ENCODE measurements at places on chromosomes 12 and 14.

DNA sequence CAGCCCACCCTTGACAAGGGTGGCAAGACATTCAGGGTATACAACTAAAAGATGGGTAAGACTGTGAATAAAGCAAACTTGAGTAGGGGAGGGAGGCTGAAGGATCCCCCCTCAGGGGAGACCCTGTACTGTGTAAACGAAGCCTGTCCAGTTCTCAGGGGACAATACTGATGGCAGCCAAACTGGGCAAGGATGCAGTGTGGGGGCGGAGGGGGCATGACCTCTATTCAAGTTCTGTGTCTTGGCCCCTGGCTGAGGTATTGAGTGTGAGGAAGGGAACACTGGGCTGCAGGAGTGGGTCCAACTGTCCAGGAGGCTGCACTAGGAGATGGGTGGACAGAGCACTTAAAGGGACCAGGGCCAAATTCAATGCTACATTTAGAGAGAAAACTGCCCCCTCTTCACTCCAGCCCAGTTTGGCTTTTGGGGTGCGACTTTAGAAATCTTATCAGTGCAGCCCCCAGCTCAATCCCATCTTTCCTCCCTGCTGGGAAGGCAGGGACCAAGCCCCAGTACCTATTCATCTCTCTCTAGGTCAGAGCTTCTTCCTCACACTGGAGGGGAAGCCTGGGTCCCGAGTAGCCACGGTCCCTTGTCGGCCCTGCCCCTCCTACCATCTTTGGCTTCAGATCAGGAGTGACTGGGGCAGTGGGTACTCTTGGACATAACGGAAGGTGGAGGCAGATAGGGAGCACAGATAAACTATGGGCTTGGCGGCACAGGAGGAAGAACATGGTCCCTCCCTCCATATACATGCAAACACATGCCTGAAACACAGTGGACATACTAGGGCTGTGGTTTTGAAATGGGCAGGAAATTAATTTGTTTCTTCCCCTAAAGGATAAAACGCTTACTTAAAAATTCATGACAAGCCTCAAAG is 11.8 kb downstream of the SLC39A5 start:
- no peak for DNase-seq

GRCh38 chr14:72894623-72895378 is 900 bp upstream of the DPF3 start:
- no peak for DNase-seq

DNA sequence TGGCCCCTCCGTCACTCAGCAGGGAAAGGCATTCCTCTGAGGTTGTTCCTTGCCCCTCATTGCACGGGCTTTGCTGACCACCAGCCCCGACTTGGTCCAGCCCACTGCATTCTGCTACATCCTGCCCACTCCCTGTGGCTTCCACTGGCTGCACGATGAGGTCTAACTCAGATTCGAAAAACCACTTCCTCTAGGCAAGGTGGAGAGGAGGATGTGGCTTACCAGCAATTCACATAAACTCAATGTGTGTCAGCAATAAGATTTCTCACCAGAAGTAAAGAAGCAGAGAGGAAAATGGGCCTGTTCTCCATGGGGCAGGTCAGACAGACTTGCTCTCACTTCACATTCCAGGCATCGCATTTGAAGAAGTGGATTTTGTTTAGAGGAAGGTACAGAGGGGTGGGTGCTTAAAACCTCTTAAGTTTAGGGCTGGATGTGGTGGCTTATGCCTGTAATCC is 14.7 kb downstream of the GPR68 start:
- DNase-seq, result no peak

DNA sequence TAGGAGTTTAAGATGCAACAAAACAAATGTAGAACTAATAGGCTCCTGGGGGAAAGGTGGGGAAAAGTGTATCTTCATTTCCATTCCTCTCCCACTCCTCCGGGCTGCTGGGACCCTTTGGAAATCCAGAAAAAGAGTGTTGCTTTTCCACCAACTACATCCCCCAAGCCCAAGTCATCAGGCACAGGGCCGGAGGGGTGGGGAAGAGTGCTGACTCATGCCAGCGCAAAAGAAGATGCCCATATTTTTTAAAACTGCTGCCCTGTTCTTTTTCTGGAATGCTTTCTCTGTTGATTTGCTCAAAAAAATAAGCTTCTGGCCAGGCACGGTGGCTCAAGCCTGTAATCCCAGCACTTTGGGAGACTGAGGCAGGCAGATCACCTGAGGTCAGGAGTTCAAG is 70.9 kb downstream of the TBK1 start:
- no peak for DNase-seq

GRCh38 chr14:68787092-68787992 is 5.5 kb downstream of the ZFP36L1 start:
- no peak for DNase-seq

DNA sequence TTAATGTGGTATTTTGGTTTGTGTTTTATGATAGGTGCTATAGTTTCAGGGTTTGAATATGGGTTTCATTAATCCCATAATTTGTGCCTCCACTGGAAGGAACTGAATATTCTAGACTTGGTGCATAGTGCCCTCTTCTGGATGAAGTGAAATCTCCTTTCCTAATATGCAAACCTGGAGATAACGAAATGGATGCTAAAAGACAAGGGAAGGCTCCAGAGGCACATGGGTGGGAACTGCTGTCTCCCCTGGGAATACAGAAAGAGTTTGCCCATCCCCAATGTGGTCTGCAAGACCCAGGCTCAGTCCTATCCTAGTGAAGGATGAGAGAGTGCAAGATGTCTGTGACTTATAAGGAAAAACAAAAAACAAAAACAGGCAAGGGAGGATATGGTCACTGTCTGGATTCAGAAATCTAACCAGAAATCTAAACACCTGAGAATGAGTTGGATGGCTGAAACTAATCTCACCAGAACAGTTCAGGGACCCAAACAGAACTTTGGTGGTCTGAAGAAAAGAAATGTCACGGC is 142.3 kb upstream of the TMPO start:
- DNase-seq, result peak; percentile 60

GRCh38 chr14:80202888-80203562 is 8.3 kb downstream of the DIO2 start:
- DNase-seq, result no peak

DNA sequence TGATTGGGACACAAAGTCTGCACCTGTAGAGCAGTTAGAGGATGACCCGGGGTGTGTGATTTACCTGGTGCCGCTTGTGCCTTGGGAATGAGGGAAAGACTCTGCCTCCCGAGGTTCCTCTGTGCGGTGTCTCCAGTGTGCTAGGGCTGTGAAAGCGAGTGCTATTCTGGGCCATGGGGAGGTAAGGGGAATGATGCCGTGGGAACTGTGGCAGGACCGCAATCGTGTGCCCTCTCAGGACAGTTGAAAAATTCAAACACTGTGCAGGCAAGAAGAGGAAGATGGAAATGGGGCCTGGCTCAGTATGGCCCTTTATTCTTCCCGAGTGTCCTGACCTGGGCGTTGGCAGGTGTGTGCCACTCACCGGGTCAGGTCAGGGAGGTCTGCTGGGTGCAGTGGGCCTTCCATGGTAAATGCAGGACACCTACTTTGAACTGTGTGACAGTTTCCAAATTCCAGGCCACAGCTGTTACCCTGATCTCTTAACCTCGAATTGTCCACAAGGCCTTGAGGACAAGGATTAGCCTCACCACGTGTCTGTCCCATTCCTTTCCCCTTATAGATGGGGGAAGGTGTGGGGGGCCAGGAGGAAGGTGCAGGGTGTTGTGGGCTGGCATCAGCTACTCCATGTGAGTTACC is 1.4 kb downstream of the SIVA1 start:
- DNase-seq, result no peak

- DNase-seq, result no peak
Observed at GRCh38 chr12:70660002-70660604, 22.9 kb upstream of the PTPRB start.

GRCh38 chr14:38357557-38357956 is 101.7 kb upstream of the CLEC14A start:
- no peak for DNase-seq

DNA sequence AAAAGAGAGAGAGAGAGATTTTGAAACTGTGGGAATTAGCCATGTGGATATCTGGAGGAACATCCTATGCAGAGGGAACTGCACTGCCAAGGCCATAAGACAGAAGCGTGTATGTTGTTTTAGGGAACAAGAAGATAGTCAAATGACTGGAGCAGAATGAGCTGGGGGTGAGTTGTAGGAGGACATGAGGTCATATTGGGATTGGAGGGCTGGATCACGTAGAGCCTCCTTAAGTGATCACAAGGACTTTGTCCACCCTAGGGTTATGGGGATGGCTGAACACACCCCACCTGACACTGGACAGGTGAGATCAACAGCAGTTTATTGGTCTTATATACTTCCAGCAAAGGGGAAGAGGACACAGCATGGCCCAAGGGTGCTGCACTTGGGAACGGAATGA is 8.2 kb upstream of the CGRRF1 start:
- DNase-seq, result no peak

- peak; percentile 67 for DNase-seq
Observed at GRCh38 chr12:6062757-6063735, 61.4 kb downstream of the VWF start.

- DNase-seq, result no peak
Observed at GRCh38 chr12:70121562-70121961, 121.7 kb upstream of the CNOT2 start.

GRCh38 chr14:102375119-102375518 is 12.4 kb downstream of the TECPR2 start:
- DNase-seq, result no peak

DNA sequence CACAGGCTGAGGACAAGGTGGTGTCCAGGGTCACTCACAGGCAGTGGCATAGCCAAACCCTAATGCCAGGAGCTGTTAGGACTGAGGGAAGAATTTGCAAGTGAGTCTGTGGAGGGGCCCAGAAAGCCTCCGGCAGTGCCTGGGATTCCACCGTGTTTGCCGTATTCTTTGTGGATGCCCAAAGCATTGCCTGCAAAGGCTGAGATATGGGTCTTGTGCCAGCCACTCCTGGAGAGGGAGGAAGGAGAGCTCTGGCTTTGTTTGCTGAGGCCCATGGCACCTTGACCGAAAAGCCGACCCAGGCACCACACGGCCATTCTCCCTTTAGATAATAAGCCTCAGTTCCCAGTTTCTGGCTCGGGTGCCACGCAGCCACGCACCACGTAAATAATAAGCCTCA is 35.8 kb upstream of the GALNT9 start:
- no peak for DNase-seq

- DNase-seq, result no peak
Observed at GRCh38 chr12:44287545-44287944, 451.7 kb downstream of the TMEM117 start.

DNA sequence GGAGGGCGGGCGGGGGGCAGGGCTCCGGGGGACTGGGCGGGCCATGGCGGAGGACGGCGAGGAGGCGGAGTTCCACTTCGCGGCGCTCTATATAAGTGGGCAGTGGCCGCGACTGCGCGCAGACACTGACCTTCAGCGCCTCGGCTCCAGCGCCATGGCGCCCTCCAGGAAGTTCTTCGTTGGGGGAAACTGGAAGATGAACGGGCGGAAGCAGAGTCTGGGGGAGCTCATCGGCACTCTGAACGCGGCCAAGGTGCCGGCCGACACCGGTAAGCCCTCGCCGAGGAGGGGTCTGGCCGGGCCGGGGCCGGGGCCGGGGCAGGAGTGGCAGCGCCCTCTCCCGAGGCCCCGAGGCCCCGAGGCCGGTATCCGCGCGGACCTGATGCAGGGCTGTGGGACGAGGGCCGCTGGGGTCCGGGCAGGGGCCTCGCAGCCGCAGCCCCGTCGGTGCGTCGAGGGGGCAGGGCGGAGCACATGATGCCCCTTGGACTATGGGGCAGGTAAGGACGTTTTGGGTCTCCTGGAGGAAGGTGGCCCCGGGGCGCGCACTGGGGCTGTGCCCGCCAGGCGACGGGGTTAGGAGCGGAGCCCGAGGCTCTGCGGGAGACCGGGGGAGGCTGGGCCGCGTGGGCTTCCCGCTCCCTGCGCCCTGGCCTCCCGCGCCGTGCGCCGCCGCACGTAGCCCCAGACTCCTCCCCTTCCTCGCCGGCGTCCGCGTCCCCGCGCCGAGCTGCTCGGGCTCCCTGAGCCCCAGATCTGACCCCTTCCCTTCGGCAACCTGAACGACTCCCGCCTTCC is at the start of gene TPI1:
TSS of gene TPI1 (plus strand) at position 119 of the 798 bp plus-strand sequence. CDS start at position 155, 36 bp downstream.
- DNase-seq, result peak; percentile 99

DNA sequence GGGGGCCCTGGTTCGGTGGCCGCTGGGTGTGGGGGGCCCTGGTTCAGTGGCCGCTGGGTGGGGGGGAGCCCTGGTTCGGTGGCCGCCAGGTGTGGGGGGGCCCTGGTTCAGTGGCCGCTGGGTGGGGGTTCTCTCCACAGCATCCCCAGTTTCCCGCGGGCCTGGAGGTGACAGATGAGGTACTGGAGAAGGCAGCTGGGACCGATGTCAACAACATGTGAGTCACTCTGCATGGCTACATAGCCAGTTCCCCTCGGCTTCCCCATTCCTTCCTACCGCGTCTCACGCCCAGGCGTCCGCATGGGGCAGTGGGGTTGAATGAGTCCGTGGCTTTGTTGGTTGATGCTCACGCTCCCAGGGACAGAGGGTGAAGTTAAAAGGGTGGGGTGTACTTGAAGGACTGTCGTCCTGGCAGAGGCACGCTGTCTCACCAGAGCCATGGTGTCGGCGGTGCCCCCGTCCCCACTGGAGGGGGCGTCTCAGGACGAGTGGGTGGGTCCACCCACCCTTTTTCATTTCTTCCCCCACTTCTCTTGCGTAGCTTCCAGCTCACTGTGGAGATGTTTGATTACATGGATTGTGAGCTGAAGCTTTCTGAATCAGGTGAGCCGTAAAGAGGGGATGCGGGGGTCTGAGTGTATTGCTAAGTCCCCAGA is 15.6 kb downstream of the HIP1R start:
- no peak for DNase-seq

GRCh38 chr12:82886671-82887340 is 200.1 kb downstream of the TMTC2 start:
- no peak for DNase-seq

DNA sequence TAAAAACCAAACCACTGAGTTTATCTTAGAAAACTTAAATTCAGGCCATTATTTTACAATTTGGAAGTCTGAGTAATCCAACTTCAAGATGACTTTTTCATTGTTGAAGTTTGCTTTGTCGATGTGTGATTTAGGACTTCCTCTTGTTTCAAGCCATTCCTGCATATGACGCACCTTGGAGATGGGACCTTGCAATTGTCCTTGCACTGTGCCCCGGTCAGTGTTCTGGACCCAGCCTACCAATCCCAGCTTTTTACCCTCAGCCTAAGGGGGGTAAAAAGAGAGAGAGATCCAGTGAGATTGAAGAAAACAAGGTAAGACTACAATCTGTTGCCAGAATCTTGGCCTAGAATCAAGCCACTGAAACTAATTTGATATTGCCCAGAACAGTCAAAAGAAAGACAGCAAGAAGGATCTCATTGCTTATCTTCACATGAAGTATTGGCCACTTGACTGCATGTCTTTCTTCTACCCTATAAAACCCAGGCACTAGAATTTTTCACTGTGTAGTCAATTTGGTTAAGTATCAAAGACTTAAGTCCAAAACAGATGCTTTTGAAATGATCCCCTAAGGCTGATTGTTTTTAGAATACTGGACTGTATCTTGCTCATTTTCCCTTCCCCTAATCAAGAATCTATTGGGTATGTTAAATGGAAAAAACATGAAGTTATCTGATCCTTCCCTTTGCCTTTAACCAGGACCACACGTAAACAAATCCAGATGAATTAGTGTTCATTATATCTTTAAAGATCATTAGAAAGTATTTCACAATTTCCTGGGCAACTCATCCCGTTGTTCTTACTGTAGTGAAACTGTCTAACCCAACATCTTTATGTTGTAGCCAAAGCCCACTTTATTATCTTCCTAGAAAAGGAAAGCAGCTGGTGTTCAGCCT is 2.4 kb upstream of the MLH3 start:
- DNase-seq, result no peak

Measured in NCI-H2171 treated with DMSO at 0.1 percent for 48 hours (cell line).